ENCODE measurements at places on chromosomes 1 and 21.

DNA sequence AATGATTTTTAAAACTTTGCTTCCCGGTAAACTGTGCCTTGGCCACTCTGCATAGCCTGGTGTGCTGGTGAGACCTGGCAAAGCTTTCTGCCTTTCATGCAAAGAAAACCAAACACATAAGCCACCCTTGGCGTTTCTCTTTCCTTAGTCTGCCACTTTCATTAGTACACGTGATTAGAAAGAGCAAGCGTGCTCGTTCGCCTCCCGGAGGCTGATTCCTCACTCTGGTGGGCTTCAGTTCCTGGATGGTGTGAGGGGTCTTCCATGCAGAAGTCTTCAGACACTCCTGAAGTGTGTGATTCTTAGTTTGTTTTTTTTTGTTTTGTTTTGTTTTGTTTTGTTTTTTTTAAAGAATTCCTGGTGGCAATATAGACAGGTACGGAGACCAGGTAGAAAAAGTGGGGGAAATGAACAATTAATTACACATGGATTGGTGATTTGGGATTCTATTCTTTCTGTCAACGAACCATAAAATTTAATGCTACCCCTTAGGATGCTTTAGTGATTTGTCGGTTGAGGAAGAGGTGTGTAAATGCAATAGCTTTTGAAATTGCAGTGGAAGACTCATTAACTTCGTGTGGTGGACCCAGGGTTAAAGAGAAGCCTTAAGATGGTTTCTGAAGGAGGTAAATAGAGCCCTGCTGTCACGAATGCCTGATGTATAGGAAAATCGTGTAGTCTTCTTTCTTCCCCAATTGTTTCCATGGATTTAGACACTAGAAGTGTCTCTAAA lies 2.1 kb downstream of the GALNT2 start:
- DNase-seq, result no peak

GRCh38 chr1:22489823-22490222 lies 38.2 kb downstream of the ZBTB40 start:
- DNase-seq, result no peak

- no peak for DNase-seq
These were observed 50.5 kb upstream of the DMRTB1 start for GRCh38 chr1:53408755-53409129.

DNA sequence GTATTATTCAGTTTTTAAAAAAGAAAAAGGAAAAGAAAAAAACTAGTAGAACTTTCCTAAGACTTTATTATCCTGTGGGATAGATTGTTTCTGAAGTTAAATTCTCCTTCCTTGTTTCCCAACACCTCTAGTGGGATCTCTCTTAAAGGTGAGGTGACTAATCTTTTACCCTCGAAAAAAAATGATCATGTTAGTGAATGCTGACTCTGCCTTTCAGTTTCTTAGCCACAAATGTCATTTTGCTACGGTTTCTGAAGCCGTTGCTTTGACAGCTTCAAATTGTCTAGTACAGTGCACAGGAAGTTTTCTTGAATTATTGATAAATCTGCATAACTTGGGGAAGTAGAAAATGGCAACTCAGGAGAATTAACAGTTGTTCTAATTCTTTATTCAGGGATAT lies 13.0 kb upstream of the NEK7 start:
- no peak for DNase-seq

GRCh38 chr1:65827346-65827745 lies 34.7 kb downstream of the PDE4B start:
- DNase-seq, result no peak

- no peak for DNase-seq
These were observed 72.9 kb downstream of the SKI start for GRCh38 chr1:2300851-2301606.

DNA sequence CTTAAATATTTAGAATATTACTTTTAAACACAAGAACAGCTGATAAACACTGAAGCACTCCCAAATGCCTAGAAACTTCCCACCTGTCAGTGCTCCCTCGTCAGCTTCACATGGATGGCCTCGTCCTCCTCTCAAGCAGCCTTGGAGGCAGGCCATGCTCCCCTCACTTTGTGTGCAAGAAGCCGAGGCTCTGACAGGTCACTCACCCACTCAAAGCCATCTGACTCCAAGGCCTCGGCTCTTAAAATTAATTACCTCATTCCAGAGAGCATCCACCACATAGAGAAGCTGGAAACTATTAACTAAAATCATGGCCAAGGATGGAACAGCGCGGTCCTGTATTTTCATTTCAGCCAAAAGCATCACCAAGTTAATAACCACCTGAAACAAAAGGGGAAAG lies 17.8 kb downstream of the LBR start:
- DNase-seq, result no peak

GRCh38 chr1:100284591-100284990 lies 18.6 kb downstream of the RTCA start:
- DNase-seq, result no peak

DNA sequence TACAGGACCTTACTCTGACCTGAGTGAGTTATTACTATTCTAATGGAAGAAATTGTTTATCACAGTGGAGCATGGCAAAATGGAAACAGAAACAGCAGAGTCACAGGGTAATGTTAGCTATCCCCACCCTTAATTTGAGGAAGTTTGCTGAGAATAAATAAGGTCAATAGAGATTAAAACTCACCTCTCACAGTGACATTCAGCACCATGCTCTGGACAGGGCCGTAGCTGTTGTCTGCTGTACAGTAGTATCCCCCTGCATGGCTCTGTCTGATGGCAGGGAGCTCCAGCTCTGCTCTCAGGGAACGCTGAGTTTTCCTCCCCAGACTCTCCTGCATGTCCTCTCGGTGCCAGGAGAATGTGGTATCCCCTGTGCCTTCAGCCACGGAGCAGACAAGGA lies 11.9 kb downstream of the FCRL4 start:
- no peak for DNase-seq

- DNase-seq, result no peak
These were observed 14.0 kb upstream of the ETV3L start for GRCh38 chr1:157113631-157114030.
